ENCODE measurements at places on chromosomes 7 and 10.

GRCh38 chr7:51026341-51026740, 243.6 kb upstream of the GRB10 start:
- H3K27me3 ChIP-seq: no peaks in the 10 kb centered on the region
- H3K4me3 ChIP-seq: no peak overlapping the region
- H3K27ac ChIP-seq: no peak overlapping the region

DNA sequence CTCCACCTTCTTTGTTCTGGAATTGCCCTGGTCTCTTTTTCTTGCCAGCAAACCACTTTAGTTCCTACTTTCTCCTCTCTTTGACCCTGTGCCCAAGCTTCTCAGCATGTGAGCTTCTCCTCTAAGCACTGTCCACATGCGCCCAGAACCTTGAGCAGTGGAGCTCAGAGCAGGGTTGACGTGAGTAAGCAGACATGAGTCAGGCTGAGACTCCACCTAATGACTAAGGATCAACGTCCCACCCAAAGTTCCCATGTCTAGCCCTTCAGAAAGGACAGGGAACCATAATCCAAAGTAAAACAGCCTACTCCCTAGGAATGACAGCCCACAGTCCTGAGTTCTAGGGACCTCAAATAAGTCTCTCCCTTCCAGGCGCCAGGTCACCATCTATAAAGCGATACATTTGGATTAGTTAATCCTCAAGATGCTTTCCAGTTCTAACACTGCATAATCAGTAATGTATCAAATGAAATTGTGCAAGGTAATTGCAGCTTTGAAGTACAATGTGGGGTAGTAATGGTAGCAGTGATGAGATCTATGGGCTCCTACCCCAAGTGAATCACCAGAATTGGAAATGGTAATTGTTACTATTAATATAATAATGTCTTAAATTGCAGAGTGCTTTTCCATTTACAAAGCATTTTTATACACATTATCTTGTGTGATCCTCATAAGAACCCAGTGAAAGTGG, 44.5 kb downstream of the KCNMA1 start:
- H3K27ac ChIP-seq: no peak overlapping the region
- no peaks in the 10 kb centered on the region for H3K4me1 ChIP-seq
- no peak overlapping the region for H3K4me3 ChIP-seq
- H3K36me3 ChIP-seq: no peaks in the 10 kb centered on the region
- H3K27me3 ChIP-seq: no peaks in the 10 kb centered on the region
- no peak for DNase-seq

- H3K27ac ChIP-seq: no peak overlapping the region
- no peaks in the 10 kb centered on the region for H3K36me3 ChIP-seq
- H3K4me1 ChIP-seq: no peaks in the 10 kb centered on the region
- H3K4me3 ChIP-seq: no peak overlapping the region
Observed at GRCh38 chr10:121260377-121260776, 337.9 kb downstream of the FGFR2 start.

GRCh38 chr10:133113146-133113830, 25.6 kb downstream of the ADGRA1 start:
- H3K27ac ChIP-seq: no peak overlapping the region
- no peaks in the 10 kb centered on the region for H3K4me1 ChIP-seq
- H3K36me3 ChIP-seq: no peaks in the 10 kb centered on the region

GRCh38 chr10:4278186-4278585, 493.2 kb upstream of the KLF6 start:
- no peak for DNase-seq
- H3K4me1 ChIP-seq: peaks cover 39% of the 10 kb centered on the region
- no peak overlapping the region for H3K4me3 ChIP-seq
- H3K36me3 ChIP-seq: no peaks in the 10 kb centered on the region
- H3K27ac ChIP-seq: no peak overlapping the region
- H3K27me3 ChIP-seq: no peaks in the 10 kb centered on the region

DNA sequence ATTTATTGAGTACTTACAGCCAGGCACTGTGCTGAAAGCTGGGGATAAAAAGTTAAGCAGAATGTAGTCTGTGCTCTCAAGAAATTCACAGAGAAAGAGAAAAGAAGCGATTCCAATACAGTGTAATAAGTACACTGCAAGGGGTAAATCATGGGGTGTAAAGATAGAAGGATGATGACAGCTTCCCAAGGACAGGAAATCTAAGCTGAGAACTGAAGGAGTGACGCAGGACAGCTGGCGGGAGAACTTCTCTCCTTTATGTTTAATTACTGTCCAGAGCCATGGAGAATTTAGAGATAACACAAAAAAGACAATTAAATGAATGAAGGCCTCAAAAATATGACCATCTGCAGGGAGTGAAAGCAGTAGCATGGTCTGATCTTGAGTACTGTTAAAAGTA, 34.8 kb downstream of the C7orf33 start:
- H3K27ac ChIP-seq: no peak overlapping the region
- H3K4me1 ChIP-seq: peaks cover 3% of the 10 kb centered on the region
- H3K27me3 ChIP-seq: no peaks in the 10 kb centered on the region
- DNase-seq: no peak
- no peaks in the 10 kb centered on the region for H3K36me3 ChIP-seq
- no peak overlapping the region for H3K4me3 ChIP-seq

DNA sequence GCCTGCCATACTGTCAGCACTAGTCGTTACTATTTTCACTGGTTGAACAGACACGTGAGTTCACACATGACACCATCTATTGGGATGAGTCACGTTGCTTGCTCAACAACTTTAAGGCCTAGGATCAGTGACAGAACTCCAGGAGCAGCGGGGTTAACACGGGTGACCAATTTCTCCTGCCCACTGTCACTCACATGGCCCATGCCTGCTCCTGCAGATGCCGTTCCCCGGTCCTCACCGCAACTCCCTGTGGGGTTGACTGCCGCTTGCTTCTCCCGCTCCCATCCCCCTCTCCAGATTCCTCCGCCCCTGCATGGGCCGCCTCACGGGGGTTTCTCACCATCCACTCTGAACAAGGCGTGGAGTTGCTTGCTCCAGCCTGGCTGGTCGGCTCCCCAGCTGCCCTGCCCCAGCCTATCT, 128.2 kb downstream of the TAX1BP1 start:
- H3K4me1 ChIP-seq: peaks cover 7% of the 10 kb centered on the region
- no peak for DNase-seq
- H3K36me3 ChIP-seq: peaks cover 4% of the 10 kb centered on the region

DNA sequence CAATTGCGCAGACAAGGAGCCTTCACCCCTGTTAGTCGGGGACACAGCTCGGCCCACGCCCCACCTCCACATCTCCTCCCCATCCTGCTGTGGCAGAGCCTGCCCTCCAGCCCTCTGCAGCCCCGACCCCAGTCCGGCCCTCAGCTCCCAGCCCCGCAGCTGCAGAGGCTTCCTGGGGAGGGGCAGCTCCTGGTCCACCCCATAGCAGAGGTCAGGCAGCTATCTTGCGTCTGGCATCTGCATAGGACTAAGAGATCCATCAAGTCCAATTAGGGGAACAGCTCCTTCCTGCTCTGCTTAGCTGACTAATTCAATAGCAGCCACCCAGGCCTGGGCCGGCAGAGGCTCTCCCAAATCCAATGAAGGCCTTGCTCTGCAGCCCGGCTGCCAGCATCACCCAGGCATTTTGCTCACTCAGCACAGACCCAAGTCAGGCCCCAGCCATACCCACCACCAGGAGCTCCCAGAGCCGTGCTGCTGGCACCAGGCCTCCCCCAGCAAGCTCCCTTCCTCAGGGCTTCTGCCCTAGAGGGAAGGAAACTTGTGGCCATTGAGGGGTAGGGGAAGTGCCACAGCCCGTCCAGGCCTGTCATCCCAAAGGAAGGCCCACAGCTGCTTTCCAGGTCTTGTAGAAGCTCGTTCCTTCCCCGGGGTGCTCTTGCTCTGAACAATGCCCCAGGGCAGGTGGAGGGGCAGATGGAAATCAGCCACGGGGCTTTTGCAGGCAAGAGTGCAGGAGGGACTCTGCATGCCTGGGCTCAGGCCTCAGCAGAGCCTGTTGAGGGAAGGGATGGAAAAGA, 106.2 kb upstream of the RET start:
- H3K4me3 ChIP-seq: no peak overlapping the region
- H3K27ac ChIP-seq: no peak overlapping the region
- no peaks in the 10 kb centered on the region for H3K36me3 ChIP-seq
- no peak for DNase-seq
- no peaks in the 10 kb centered on the region for H3K27me3 ChIP-seq
- no peaks in the 10 kb centered on the region for H3K4me1 ChIP-seq

- no peaks in the 10 kb centered on the region for H3K27me3 ChIP-seq
- H3K27ac ChIP-seq: no peak overlapping the region
- no peaks in the 10 kb centered on the region for H3K36me3 ChIP-seq
- no peaks in the 10 kb centered on the region for H3K4me1 ChIP-seq
- DNase-seq: no peak
Observed at GRCh38 chr7:65988084-65988483, 6.1 kb upstream of the GUSB start.

DNA sequence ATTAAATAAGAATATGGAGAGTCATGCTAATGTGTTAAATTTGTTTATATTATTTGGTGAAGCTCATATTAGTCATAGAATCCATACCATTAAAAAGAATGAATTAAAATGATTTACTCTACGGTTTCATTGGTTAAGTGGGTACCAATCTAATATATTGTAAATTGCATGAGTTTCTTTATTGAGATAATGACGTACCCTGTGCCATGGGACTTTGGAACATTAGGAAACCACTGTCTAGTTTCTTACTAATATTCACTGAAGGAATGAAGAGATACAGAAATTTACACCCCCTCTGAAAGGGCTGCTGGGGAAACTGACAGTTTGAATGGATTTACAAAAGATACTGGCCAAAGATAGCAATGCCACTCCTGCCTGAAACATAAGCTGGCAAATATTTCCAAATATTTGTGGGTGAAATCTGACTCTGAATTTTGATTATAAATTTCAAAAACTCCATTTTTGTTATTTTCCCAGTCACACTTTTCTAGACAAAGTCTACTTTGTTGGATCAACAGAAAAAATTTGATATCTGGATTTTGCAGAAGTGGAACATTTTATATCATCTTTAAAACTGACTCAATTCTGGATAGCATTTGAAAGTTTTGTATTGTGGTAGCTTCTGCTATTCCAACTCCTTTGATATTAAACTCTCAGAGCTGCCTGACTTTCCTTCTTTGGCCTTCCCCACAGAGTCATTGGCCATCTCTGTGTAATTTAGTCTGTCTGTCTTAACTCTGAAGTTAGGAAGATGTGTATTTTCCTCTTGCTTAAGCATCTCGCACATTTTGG, 22.3 kb downstream of the MDFIC start:
- H3K36me3 ChIP-seq: no peaks in the 10 kb centered on the region
- peak overlapping the region; percentile 28 for H3K27ac ChIP-seq
- no peaks in the 10 kb centered on the region for H3K27me3 ChIP-seq

GRCh38 chr7:135718794-135719437, 9.1 kb downstream of the SLC13A4 start:
- H3K27ac ChIP-seq: no peak overlapping the region
- no peaks in the 10 kb centered on the region for H3K4me1 ChIP-seq
- no peak overlapping the region for H3K4me3 ChIP-seq
- no peak for DNase-seq
- no peaks in the 10 kb centered on the region for H3K36me3 ChIP-seq
- peaks cover 4% of the 10 kb centered on the region for H3K27me3 ChIP-seq

- no peaks in the 10 kb centered on the region for H3K27me3 ChIP-seq
- no peak for DNase-seq
Observed at GRCh38 chr7:55512635-55513191, 59.6 kb downstream of the VOPP1 start.

GRCh38 chr7:38801786-38802185, 107.2 kb downstream of the VPS41 start:
- H3K27me3 ChIP-seq: no peaks in the 10 kb centered on the region
- H3K36me3 ChIP-seq: no peaks in the 10 kb centered on the region
- no peak overlapping the region for H3K4me3 ChIP-seq
- H3K27ac ChIP-seq: no peak overlapping the region
- DNase-seq: no peak

- H3K36me3 ChIP-seq: no peaks in the 10 kb centered on the region
- no peaks in the 10 kb centered on the region for H3K4me1 ChIP-seq
- no peak for DNase-seq
- H3K4me3 ChIP-seq: no peak overlapping the region
Observed at GRCh38 chr10:122884166-122884565, 4.8 kb upstream of the FAM24B start.

GRCh38 chr7:95225301-95225700, 99.0 kb downstream of the PON1 start:
- no peak for DNase-seq
- H3K27ac ChIP-seq: no peak overlapping the region
- no peak overlapping the region for H3K4me3 ChIP-seq
- H3K4me1 ChIP-seq: no peaks in the 10 kb centered on the region
- no peaks in the 10 kb centered on the region for H3K27me3 ChIP-seq

DNA sequence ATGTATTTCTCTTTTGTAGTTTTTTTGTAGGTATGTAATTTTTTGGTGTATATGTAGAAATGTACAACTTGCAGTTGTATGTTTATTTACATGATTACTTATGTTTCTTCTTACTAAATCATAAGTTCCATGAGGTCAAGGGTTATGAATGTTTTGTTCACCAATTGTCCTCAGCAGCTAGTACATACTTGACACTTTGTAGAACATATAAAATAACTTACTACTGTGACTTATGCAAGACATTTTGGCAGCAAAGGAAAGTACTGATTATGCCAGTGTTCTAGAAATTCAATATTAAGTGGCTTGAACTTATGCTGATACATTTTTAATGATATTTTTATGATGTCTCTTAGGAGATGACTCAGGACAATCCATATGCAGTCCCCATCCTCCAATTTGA, 209.6 kb downstream of the DKK1 start:
- H3K27ac ChIP-seq: no peak overlapping the region
- H3K36me3 ChIP-seq: no peaks in the 10 kb centered on the region
- H3K27me3 ChIP-seq: no peaks in the 10 kb centered on the region
- H3K4me3 ChIP-seq: no peak overlapping the region
- no peaks in the 10 kb centered on the region for H3K4me1 ChIP-seq

GRCh38 chr10:127343821-127344220, 147.4 kb upstream of the INSYN2A start:
- no peak overlapping the region for H3K27ac ChIP-seq
- no peak for DNase-seq
- no peak overlapping the region for H3K4me3 ChIP-seq
- H3K27me3 ChIP-seq: no peaks in the 10 kb centered on the region
- no peaks in the 10 kb centered on the region for H3K4me1 ChIP-seq

DNA sequence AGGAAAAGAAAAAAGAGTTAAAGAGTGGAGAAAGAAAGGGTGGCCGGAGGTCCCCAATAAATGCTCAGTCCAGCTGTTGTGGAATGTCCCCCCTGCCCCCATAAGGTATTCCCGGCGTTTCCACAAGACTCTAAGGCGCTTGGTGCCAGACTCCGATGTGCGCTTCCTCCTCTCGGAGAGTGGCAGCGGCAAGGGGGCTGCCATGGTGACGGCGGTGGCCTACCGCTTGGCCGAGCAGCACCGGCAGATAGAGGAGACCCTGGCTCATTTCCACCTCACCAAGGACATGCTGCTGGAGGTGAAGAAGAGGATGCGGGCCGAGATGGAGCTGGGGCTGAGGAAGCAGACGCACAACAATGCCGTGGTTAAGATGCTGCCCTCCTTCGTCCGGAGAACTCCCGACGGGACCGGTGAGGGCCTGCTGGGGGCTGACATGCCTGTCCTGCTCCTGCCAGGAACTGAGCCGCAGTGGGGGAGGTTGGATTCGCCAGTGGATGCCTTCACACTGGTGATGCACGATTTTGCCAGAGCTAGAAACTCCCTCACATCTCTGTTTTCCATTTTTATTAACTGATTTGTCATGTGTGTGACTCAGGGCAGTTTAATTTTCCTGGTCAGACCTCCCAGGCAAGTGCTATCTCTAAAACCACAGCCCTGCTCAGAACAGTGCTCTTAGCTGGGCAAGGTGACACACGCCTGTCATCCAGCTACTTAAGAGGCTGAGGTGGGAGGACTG, 34.2 kb downstream of the TACR2 start:
- DNase-seq: no peak
- no peak overlapping the region for H3K27ac ChIP-seq
- no peaks in the 10 kb centered on the region for H3K36me3 ChIP-seq

- no peaks in the 10 kb centered on the region for H3K36me3 ChIP-seq
- no peak overlapping the region for H3K4me3 ChIP-seq
- DNase-seq: peak; percentile 49
- no peaks in the 10 kb centered on the region for H3K4me1 ChIP-seq
Observed at GRCh38 chr10:93115661-93116383, 42.1 kb downstream of the CYP26A1 start.

Measured in tibial nerve (tissue), 4 donors.